Omental fat pad (tissue), 4 donors: ENCODE measurements at places on chromosomes 16 and 17. TPM values are rescaled to one million over a fixed set of nuclear protein-coding genes. Genes with fewer than 3 reads are reported as not detected.

HAP1 gene
- total RNA-seq = 0.47 TPM

RBFOX1 gene
- not detected for total RNA-seq

KRTAP3-2 gene
- total RNA-seq = not detected

STAT5A gene
- 151 TPM for total RNA-seq

SEZ6 gene
- not detected for total RNA-seq

GP1BA gene
- total RNA-seq = not detected

KRT40 gene
- total RNA-seq = not detected

ATP2C2 gene
- total RNA-seq = not detected

DNAH17 gene
- 0.32 TPM for total RNA-seq

DNA sequence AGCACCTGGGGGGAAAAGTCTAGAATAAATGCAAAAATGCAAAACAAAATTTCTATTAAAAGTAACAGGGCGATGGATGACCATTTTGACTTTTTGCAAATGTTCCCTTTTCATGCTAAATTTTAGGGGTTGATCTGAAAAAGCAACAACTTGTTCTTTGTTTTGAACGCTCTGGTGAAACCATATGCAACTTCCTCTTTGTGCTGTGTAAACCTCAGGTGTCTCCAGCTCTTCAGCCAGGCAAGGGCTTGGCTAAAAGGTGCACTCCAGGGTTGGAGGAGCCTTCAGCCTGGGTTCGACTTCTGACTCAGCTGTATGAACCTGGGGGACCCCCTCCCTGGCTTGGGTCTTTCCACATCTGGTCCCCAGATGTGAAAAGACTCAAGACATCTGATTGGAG is 9.5 kb downstream of the IRF8 start:
- DNase-seq = no peak

GRCh38 chr16:11333010-11333409 is 12.2 kb upstream of the RMI2 start:
- no peak for DNase-seq

- DNase-seq = no peak
Measured at GRCh38 chr17:45686250-45686649, 97.9 kb upstream of the CRHR1 start.

DNA sequence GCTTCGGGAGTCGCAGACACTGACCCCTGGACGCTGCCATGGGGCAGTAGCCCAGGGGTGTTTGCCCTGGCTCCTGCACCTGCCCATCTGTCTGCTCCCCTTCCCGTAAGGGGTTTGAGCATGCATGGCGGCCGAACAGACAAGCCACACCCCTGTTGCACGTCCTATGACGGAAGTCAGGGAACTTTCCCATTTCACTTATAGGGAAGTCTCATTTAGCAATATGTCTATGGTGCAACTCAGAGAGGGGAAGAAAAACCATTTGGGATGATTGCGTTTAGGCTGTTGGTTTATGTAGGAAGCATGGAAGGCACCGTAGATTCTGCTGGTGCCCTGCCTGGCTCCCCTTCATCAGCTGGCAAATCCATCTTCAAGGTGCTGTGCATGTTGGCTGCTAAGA is 112.5 kb downstream of the HAPSTR1 start:
- no peak for DNase-seq

- DNase-seq = no peak
Measured at GRCh38 chr16:67163164-67163998, 1.2 kb upstream of the HSF4 start.

DNA sequence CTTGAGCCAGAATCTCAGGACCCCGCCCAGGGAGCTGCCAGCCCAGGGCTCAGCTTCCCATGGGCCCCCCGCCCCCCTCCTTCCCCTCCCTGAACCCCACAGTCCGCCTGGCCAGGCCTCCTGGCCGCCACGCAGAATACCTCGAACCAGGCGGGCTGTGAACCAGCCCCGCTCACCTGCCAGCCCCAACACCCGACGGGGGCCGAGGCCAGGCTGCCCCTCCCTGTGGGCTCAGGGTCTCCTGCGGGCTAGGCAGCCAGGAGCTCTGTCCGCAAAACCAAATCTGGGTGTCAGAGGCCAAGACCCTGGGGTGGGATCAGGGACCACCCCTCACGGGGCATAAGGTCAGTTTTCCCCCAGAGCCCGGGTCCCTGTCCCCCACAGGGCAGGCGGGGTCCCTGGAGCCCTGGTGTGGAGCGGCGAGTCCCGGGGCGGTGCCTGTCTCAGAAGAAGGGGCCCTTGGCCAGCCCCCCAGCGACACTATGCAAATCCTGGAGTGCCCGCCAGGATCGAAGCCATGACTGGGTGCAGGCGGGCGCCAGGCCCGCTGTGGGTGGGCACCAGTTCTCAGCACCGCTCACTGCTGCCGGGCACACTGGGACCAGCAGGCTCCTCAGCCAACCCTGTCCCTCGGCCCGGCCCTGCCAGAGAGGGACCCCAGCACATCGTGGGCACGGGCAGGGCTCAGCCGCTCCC is 6.4 kb upstream of the PRR35 start:
- no peak for DNase-seq

- DNase-seq = no peak
Measured at GRCh38 chr16:31268891-31269290, 9.1 kb downstream of the ITGAM start.

- no peak for DNase-seq
Measured at GRCh38 chr17:39281806-39282205, 56.1 kb upstream of the STAC2 start.

DNA sequence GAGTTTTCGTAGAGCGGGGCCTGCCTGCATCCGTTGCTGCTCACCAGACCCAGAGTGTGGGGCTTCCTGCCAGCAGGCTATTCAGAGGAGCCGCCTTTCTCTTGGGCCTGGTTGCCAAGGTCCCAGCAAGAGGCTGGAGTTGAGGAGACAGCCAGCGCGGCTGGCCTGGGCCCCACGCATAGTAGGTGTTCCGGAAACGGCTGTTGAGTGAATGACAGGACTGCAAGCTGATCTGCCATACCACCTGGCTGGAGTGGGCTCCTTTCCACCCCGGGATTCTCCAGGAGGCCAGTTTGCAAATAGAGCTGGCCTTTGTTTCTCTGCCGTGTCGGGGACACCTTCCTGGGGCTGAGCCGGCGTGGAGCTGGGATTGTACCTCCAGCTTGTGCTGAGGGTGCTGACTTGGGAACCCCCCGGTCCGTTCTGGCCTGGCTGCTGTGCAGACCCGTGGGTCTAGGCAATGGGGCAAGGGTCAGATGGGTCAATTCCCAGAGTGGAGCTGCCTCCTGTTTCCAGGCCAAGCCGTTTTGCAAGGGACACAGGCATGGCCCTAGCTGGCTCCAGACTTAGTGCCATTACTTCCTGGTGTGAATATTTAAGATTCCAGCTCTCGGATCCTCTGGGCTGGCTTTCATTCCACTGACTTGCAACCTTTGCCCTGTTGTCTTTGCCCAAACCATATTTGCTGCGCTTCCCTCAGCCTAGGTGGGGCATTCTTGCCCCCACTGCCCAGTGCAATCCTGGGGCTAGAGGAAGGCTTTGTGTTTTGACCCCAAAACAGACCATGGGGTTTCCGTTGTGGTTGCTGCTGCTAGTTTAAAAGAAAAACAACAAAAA is 68.8 kb downstream of the CMIP start:
- DNase-seq = no peak

DNA sequence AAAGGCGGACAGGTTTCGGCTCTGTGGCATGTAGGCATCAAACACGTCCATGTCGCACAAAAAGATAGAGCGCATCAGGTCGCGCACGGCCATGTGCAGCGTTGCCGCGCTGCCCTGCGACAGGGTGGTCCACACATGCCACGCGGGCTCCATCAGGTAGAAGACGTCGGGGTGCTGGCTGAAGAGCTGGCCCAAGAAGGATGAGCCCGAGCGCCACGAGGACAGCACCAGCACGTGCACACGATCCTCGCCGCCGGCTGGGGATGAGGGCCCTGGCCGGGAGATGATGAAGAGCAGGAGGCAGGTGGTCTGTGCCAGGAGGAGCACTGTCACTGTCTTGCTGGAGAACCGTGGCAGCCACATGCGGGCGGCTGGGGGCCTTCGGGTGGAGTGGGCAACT is 5.9 kb downstream of the CHST5 start:
- no peak for DNase-seq

DNA sequence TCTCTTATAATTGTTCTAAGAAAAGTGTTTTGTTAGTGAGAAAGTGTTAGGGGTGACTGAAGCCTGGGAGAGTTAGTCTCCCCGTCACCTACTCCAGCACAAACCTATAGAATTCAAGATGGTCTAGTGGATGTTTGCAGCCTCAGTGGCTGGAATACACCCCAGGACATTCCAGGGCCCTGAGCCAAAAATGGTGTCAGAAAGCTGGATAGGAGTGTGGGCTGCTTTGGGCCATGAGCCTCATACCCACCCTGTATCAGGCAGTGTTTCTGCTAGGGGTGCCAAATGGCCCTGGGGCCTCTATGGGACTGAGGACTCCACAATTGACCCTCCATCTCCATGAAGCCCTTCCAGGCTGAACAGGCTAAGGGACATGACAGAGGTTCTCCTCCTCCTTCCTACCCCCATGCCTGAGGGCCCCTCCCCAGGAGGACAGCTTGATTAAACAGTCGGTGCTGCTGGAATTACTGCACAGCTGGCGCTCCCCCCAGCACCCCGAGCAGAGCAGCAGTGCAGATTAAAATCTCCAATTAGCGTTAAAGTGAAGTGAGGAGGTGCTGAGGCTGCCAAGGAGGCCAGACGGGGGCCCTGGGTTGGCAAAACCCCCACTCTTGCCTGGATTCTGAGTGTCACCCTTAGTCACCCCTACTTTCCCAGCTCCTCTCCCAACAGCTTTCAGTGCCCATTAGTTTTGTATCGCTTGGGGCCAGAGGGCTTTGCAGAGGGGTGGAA is 59.1 kb downstream of the NEUROD2 start:
- no peak for DNase-seq

DNA sequence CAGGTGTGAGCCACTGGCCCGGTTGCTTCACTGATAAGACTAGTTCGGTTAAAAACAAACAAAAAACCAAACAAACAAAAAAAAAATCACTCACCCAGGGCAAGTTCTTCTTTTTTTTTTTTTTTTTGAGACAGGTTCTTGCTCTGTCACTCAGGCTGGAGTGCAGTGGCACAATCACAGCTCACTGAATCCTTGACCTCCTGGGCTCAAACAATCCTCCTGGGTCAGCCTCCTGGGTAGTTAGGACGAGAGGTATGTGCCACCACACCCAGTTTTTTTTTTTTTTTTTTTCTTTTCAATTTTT is 119.5 kb upstream of the CORO6 start:
- no peak for DNase-seq

GRCh38 chr17:82212331-82213250 is at the start of gene CCDC57:
Gene CCDC57, minus strand, starts transcription at chr17:82212842. Its CDS starts 10,898 bp downstream, at chr17:82201944.
- no peak for DNase-seq

GRCh38 chr17:50961282-50962220 is 95.4 kb upstream of the TOB1 start:
- no peak for DNase-seq

DNA sequence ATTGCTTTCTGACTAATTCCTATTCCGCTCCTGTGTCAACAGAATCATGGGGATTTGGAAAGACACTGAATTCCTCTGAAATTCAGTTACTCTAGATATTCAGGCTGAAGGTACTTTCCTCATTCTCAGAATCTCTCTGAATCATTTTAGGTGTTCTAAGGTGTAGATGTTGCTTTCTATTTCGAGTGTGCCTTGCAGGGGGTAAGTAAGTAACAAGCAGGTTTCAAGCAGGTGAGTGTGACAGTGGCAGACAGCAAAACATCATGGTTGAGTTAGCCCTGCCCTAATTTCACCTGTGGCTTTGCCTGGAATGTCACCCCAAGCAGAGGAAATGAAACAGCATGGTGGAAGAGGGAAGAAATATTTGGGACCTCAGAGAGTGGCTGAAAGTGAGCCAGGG is 75.1 kb downstream of the SHISA9 start:
- DNase-seq = no peak

GRCh38 chr17:36721560-36722120 is 120.3 kb downstream of the MRM1 start:
- no peak for DNase-seq

DNA sequence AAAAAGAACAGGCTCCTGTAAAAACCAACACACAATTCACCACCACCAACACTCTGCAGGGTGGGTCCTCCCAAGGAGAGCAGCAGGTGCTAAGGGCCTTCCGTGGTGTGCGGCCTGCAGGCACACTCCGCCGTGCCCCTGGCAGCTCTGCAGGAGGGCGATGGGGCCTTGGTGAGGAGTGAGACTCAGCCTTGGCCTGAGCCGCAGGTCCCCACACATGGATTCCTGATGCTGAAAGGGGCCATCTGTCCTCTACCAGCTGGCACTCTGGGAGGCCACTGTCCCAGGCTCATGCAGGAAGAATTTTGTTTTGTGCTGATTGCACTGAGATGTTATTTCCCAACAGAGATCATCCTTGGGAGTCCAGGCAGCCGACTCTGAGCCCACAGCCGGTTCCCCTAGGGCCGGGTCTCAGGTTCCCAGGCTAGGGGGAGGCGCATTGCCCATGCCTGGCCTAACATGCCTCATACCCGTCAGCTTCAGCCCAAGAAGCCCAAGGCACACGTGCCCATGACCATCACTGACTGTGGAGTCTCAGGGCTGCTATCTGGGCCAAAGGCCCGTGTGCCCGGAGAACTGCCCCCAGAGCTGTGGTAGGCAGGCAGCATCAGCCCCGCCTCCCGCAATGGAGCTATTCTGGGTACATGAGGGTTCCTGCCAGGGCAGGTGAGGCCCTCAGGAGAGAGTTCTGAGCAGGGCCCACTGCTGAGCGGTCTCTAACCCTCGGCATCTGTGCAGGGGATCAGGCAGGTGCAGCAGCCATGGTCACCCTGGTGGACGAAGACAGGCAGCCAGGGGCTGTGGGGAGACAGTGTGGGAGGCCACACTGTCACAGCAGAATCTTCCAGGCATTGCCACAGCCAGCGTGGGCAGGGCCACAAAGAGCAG is 97.9 kb upstream of the ZNF469 start:
- DNase-seq = no peak

DNA sequence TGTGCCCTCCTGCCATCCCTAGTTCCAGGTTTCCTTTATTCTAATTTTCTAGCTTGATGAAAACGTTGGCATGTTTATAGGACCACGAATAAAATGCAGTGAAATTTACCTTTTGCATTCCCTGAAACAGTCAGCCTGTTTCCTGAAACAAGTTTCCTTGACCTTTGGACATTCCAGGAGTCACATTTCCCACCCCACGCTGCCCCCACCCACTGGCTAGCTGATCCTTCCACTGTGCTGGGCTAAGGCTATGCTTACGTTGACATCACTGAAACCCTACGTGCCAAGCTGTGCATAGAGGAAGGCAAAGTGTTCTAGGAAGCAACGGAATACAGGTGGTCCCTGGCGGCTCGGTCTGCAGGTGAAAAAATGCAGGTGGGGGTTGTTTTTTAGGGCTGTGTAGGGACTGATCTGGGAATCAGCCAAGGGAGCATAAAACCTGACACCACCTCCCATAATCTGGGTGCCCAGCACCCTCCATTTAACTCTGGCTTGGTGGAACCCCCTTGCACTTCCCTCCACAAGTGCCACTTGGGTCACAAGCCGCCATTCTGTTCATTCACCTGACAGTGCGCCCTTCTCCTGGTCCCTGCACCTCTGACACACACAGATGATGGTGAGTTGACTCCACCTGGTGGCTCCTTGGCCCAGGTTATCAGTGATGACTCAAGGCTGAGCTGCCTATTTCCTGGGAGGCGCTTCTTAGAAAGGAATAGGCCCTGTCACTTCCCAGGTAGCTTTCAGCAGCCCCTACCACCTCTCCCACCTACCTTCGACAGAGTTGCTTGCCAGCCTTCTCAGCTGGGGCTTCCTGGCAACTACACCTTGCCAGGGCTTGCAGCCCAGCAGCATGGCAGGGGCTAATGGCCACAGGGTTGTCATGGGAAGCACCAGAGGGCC is 83.7 kb downstream of the N4BP1 start:
- DNase-seq = no peak
